ENCODE measurements at places on chromosomes 16 and 17. TPM values are rescaled to one million over a fixed set of nuclear protein-coding genes. Genes with fewer than 3 reads are reported as not detected.

The P3H4 gene
- 9.8 TPM for polyA plus RNA-seq

The NPIPB8 gene
- polyA plus RNA-seq: not detected

The KCTD13 gene
- 9.2 TPM for polyA plus RNA-seq

DNA sequence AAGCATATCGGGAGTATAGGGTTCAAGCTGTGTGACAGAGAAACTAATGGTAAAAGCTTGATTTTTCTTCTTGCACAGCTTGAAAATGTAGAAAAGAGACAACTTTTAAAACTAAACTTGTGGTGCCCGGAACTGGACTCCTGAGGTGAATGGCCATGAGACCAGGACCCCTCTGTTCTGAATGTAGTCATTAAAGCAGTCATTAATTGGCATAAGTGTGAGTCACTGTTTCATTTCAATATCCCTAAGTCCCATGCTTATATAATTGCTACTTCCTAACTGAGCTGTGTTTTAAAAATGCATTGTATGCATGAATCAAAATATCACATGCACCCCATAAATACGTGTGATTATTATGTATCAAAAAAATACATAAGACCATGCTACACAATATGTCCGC lies 463.1 kb upstream of the DYNLRB2 start:
- DNase-seq: no peak

- DNase-seq: peak; percentile 64
Measured at GRCh38 chr17:80195671-80196529, 24.2 kb downstream of the SGSH start.

DNA sequence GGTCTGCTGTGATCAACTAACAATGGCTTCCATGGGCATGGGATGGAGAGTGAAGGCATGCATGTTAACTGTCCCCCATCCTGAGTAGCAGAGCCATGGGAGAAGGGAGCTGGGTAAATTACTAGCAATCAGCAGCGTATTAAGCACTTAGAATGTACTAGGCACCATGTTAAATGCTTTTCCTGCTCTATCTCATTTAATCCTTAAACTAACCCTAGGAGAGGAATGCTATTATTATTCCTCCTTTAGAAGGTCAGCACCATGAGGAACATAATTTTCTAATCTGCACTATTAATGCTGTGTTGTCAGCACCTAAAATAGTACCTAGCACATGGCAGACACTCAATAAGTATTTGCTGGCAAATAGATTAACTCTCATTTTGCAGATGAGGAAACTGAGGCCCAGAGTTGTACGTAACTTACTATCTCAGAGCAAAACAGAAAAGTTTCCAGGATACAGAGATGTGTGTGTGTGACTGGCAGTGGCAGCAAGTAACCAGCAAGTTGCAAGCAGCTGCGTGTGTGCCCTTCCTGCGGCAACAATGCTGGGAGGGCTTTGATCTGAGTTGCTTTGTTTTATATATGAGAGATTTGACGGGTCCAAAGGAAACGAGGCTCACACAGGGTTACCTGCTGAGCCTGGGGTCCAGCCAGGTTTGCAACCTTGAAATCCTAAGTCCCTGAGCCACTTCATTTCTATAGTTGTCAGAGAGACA lies 6.5 kb upstream of the KLHL36 start:
- DNase-seq: no peak

GRCh38 chr16:57314161-57314785 lies 29.8 kb upstream of the PLLP start:
- DNase-seq: no peak

DNA sequence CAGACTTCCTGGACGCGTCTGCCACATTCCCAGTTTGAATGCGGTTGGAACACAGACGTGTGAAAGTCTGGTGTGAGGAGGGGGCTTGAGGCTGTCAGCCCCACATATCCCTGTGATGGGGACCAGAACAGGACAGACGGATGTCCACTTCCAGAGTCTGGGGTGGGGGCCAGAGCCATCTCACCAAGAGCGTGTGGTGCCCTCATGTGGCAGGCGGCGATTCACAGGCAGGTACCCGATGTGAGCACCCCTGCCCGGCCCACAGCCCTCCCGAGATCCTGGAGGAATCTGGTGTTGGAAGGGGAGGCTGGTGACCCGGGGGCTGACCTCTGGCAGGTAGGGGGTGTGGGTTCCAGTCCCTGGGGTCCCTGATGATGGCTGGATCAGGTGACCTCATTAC lies 51.5 kb downstream of the ENGASE start:
- DNase-seq: no peak

DNA sequence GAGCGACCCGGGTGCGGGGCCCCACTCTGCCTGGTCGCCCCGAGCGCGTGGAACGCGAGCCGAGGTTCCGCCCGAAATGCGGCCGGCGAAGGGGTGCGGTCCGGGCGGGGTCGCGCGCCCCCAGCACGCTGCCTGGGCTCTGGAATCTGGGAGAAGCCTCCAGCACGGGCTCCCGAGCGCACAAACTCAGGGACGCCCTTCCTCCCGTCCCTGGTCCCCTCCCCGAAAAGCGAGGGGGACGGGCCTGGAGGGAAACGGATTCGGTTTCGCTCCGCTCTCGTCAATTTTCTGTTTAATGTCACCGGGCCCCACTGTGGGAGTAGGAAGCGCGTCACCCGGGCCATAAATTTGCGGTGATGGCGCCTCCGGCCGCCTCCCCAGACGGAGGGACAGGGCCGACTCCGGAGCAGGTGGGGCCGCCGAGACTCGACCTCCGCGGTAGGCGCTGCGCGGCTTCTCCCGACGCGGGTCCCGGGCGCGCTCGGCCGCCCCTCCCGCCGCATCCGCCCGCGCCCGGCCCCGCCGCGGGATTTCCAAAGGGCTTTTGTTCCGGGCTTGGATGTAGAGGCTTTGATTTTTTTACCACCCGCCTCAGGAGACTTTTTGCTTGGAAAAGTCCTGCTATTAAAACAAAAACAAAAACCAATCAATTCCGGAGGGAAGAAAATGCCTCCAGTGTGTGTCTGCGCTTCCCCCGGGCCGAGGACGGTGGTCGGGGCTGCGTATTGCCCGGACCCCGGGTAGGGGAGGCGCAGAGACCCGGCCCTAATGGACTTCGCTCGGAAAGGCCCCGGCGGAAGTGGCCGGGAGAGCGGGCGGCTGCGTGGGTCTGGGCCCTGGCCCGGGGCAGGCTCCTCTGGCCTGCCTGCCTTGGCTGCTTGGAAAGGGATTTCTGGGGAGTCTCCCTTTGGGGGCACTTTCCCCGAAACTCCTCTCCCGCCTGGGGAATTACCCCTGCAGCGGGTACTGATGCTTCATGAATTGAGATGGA lies 7.9 kb upstream of the BAHCC1 start:
- peak; percentile 62 for DNase-seq

Measured in immature natural killer cell (primary cell).